Stimulated activated CD4-positive, alpha-beta T cell treated with anti-CD3 and anti-CD28 coated beads, Interleukin-12 subunit alpha, Interleukin-12 subunit beta, amount 100 ng/mL, for 24 hours (primary cell): ENCODE measurements at places on chromosomes 5 and 9.

- DNase-seq, result no peak
Observed at GRCh38 chr5:20276959-20277263, 288.9 kb upstream of the CDH18 start.

DNA sequence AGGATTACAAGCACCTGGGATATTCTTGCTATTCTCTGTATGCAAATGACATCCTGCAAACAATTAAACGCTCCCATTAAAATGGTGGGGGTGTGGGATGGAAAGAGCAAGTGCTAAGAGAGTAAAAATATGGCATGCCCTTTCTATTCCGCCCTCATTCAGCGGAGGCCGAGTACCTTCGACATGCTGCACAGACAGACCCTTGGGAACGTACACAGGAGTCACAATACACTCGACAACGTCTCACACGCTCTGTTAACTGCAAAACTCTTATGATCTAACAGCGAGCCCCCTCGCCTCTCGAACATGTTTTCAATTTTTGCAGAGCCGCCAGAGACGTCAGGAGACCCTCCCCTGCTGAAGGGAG is 322.2 kb downstream of the CEMIP2 start:
- no peak for DNase-seq

GRCh38 chr5:174596429-174596828 is 128.0 kb upstream of the MSX2 start:
- no peak for DNase-seq

DNA sequence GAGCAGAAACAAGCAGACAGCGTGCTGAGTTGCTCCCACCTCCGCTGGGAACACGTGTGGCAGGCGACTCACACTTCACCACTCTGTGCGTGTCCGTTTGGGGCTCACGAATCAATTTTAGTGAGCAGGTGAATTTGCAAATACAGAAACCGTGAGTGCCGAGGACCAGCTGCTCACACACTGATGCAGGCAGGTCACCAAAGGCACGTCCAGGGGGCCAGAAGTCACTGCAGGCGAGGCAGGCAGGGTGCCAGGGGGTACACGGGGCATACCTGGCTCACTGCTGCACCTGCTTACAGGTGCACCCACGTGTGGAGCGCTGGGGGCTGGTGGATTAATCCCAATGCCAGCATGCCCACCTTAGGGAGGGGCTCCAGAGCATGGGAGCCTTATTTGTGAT is 68.8 kb downstream of the ZNF354C start:
- DNase-seq, result no peak

DNA sequence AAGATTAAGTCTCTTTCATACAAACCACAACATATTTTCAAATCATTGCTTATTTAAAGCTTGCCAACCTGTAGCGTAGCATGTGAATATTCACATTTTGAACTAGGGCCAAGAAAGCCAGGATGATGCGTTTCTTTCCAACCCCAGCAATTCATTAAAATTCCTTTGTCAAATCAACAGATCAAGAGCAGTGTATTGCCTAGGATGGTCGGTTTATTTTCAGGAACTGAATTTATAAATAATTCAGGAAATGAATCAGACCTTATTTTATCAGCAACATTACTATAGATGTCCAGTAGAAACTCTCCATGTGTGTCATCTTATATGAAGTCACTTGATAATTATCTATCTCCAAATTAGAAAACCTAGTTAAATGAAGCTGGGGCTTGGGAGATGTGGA is 13.2 kb upstream of the AUH start:
- no peak for DNase-seq

- DNase-seq, result no peak
Observed at GRCh38 chr9:20397348-20397747, 225.0 kb downstream of the MLLT3 start.

DNA sequence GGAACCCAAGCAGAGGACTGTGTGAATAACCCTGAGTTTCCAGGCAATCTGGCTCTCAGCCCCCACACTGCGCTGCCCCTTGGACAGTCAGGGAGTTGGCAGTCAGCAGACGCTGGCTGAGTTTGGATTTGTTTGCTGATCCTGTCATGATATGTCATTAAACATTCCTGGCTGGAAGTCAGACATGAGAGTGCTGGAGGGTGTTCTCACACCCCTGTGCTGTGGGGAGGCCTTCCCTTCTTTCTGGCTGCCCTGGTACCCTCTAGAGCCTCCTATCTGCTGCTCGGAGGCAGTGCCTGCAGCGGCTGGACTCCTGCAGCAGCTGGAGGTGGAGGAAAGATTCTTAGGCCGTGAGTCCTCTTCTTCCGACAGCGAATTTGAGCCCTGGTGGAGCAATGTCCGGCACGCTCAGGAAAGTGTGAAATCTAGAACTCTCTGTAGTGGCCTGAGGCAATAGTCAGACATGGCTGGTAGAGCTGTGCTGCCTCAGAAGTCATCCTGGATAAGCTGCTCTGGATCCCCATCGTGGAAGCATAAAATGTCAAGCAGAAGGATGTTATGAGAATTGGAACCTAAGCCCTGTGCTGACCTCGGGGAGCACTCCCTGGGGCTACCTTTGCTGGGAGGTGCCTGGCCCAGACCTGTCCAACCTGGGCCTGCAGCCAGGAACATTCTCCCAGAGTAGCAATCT is 72.0 kb downstream of the PDE8B start:
- no peak for DNase-seq

- DNase-seq, result no peak
Observed at GRCh38 chr5:90586469-90586868, 27.9 kb downstream of the ADGRV1 start.

DNA sequence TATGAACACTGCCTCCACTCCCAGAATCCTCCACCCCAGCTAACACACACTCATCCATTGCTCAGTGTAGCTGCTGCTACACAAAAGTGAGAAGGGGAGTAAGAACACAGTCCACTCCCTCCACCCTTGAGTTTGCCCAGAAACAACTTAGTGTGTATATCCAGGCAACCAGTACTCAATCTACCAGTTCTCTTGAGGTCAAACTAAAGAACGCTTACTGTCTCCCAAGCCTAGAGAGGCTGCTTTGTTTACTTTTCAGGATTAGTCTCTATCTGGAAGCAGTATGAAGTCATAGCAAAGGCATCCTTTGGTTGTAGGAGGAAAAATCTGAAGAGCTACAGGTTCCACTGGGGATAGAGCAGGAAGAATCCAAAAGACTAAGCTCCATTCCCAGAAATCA is 296.3 kb downstream of the KCNN2 start:
- no peak for DNase-seq

DNA sequence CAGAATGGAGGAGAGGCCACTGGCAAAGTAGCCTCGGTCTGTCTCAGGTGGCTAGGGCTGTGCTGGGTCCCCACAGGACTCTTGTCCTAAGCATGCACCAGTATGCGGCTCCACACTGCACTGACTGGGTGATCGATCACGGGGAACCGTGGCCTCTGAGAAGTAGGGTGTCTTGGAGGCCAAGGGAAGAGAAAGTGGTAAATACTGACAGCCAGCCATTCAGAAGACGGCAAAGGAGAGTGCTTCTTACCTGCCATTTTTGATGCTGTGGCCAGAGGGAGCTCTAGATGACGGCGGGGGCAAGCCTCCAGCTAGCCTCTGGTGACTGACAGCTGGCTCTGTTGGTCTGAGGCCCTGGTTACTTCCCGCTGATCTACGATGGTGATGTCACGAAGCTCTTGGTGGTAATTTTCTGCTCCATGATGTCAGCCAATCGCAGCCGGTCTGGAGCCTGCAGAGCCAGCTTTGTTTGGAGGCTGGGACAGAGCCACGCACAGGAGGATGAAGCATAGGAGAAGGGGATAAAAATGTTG is 40.4 kb upstream of the GADD45G start:
- DNase-seq, result no peak

GRCh38 chr9:3903906-3904305 is 378.1 kb upstream of the RFX3 start:
- no peak for DNase-seq

DNA sequence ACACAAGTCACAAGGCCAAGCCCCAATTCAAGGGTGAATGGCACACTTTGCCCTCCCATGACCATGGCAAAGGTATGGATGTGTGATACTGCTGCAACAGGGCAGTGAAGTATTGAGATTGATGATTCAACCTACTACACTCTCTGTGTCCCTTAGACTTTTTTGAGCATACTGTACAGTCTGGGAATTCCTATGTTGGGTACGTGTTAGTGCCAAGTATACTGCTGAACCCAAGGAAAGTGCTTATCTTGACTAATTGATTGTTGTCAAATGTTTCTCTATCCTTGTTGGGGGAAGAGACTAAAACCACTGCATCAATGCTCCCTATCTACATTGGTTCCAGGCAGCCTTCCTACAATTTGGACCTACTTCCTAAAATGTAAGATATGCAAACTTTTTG is 93.7 kb downstream of the NDFIP1 start:
- no peak for DNase-seq

GRCh38 chr5:177383181-177383580 is 1.1 kb upstream of the SLC34A1 start:
- no peak for DNase-seq

- DNase-seq, result no peak
Observed at GRCh38 chr9:101480386-101480785, 44.8 kb upstream of the ALDOB start.

DNA sequence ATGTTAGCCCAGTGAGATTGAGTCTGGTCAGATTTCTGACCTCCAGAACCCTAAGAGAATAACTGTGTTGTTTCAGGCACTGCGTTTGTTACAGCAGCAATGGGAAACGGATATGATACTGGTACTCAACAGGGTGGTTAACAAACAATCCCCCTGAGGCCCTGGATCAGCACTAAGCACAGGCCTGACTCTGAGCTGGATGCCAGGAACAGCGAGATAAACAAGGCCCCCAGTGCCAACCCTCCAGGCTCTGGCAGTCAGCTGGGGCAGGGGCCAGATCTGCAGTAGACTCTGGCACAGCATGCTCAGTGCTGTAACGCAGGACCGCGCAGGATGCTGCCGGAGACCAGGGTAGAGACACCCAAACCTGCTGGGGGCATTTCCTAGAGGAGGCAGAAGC is 22.1 kb downstream of the CPLX2 start:
- DNase-seq, result no peak

DNA sequence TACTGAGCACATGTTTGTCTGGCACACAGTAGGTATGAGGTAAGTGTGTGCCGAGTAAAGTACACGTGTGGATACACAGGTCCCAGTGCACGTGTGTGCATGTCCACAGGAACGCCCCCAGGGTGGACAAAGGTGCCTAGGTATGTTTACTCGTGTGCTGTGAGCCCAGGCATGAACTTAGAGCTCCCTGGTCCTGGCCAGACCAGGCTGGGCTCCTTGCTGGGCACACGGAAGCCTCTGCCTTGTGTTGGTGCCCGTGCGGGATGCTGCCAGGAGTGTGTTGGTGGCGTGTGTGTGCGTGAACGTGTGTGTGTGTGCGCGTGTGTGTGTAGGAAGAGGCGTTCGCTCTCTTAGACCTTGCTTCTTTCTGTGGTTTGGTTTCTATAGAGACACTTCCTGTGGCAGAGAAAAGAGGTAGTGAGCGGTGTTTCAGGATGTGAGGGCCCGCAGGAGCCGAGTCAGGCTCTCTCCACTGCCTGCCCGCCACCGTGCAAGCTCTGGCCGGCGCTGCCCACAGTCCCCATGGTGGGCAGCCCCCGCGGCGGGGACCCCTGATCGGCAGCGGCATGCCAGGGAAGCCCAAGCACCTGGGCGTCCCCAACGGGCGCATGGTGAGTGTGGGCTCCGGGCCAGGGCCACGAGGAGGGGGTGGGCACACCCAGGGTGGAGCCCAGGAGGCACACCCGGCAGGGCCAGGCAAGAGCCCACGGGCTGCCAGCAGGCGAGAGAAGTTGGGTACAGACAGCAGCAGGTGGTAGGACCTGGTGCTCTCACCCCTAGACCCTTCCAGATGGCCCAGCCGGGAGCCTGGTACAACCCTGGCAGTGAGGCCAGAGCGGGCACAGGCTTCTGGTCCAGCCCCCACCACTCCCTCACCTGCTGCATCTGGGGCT is at the start of gene RGS14:
RGS14 (plus strand) TSS at position 466 of the 893 bp plus-strand sequence; CDS start at position 567, 101 bp downstream.
- DNase-seq, result peak; percentile 33

DNA sequence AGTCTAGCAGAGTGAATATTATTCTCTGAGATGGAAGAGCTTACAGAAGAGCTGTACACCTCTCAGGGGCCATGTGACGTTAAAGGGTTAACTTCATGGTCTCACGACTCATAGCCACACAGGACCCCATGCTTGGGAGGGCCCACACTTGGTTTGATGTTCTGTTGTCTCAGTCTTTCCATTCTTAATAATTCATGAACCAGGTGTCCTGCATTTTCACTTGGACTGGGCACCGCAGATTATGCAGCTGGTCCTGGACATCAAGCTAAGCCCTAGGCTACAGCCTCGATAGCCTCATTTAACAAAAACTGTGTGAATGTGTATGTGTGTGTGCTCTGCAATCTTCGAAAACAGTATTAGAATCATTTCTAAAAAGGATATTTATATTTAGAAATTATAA is 323.5 kb downstream of the PLK2 start:
- no peak for DNase-seq

- DNase-seq, result no peak
Observed at GRCh38 chr5:169706758-169707450, 69.8 kb downstream of the DOCK2 start.

DNA sequence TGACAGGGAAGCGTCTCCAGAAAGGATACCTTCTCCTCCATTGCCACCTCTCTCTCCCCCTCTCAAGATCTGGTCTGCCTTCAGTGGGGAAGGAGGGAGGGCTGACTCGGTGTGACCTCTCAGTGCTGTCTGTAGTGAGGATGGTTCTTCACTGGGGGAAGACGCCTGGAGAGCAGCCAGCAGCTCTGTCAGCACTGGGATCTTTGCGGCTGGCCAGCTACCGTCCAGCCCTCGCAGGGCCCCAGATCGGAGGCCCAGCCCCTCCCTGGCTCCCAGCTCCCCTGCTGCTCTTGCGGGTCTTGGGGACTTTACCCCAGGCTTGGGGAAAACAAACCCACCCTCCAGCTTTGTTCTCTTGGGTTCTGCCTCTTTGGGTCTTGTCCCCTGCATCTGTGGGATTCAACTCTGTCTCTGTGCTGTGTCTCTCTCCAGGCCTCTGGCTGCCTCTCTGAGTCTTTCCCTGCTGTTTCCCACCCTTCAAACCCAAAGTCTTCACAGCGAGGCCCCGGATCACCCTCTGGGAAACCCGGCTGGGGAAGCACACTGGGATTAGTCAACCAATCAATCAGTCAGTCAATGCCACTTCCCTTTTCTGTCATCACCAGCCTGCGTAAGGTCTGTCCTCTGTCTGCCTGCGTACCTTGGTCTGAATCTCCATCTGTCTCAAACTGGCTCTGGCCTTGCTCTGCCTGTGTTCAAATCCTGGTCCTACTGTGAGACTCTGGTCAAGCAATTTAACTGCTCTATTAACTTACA is 23.0 kb downstream of the FGF18 start:
- DNase-seq, result no peak

- DNase-seq, result no peak
Observed at GRCh38 chr9:4420351-4420750, 69.9 kb upstream of the SLC1A1 start.
